ENCODE measurements at places on chromosomes 13 and 19.
A peak's percentile ranks its signal among the peaks of the same experiment; 100 is the strongest.

- DNase-seq = no peak
Measured at GRCh38 chr19:33286899-33287298, 15.4 kb downstream of the CEBPA start.

GRCh38 chr19:12202250-12202649 is 39.4 kb downstream of the ZNF136 start:
- DNase-seq = peak; percentile 23

GRCh38 chr13:114042066-114042815 is 68.4 kb upstream of the C13orf46 start:
- no peak for DNase-seq

DNA sequence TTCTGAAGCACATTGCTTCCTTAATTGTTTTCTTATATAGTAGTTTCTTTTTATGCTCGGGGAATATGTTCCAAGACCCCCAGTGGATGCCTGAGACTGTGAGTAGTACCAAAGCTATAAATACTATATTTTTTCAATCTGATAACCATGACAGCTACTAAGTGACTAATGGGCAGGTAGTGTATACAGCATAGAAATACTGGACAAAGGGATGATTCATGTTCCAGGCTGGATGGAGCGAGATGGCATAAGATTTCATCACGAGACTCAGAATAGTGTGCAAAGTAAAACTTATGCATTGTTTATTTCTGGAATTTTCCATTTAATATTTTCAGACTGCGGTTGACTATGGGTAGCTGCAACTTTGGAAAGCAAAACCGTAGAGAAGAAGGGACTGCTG is 47.9 kb upstream of the OLFM4 start:
- no peak for DNase-seq

DNA sequence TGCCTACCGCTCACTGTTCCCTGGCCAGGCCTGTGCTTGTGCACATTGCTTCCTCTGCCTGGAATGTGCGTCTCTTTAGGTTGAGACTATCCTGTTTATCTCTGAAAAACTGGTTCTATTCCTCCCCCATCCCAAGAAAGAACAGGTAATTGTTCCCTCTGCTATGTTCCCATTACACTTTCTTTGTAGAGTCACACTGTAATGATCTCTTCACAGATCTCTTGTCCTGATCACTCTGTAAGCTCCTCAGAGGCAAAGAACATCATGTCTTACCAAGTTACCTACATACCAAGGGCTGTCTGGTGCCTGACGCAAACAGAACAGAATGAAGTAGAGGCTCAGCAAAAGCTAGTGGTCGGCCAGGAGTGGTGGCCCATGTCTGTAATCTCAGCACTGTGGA is 40.3 kb downstream of the SPRYD7 start:
- DNase-seq = no peak

DNA sequence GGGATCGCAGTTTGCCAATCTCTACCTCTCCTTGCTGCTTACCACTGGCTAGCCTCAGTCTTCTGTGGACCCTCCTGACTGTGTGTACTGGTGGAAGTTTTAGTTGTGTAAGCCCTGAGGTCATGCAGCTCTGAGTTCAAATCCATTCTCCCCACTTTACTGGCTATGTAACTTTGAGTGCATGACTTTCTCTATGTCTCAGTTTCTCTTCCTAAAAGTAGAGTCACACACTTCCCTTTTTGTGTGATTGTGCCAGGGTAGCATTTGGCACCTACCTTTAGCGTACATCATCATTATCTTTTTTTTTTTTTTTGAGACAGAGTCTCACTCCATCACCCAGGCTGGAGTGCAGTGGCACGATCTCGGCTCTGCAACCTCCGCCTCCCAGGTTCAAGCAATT is 70.3 kb downstream of the MAP4K1 start:
- DNase-seq = no peak

- DNase-seq = no peak
Measured at GRCh38 chr19:54928299-54928698, 19.0 kb downstream of the NLRP7 start.

DNA sequence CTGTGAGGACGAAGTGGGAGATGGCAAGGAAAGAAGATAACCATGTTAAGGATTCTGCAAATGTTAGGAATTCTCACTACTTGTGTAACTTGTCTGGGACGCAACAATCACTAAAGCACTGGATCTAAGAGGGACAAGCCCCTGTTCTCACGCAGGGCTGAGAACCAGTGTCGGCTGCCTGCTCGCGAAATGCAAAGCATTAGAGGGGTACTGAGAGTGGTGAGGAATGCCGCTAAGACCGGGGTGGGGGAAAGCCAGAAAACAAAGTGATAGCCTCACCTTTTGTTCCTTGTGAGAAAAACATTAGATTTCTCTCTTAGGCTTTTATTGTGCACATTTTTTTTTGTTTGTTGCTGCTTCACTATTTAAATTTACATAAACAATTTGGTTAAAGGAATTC is 241.9 kb downstream of the ABCC4 start:
- no peak for DNase-seq

- DNase-seq = no peak
Measured at GRCh38 chr19:11704626-11705025, 34.1 kb downstream of the ZNF823 start.

DNA sequence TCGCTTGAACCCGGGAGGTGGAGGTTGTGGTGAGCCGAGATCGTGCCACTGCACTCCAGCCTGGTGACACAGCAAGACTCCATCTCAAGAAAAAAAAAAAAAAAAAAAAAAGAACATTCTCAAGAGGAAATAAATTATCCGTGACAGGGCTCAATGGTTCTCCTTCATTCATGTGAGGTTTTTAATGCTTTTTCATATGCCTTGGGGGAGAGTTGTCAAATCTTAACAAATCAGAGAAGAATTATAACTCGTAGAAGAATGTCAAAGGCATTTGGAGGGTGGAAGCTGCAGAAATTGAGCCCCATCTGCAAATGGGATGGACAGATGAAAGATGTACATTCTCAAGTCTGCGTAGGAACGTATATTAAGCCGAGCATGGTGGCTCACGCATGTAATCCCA is 34.9 kb upstream of the HOMER3 start:
- DNase-seq = no peak

GRCh38 chr19:55247621-55248099 is 11.2 kb downstream of the PPP6R1 start:
- no peak for DNase-seq

- DNase-seq = no peak
Measured at GRCh38 chr19:37954421-37954874, 47.4 kb downstream of the SIPA1L3 start.

GRCh38 chr13:24905242-24905641 is 141.3 kb downstream of the RNF17 start:
- no peak for DNase-seq

- no peak for DNase-seq
Measured at GRCh38 chr13:96772426-96772825, 221.8 kb downstream of the OXGR1 start.

- DNase-seq = no peak
Measured at GRCh38 chr19:47161876-47162489, 31.3 kb downstream of the SAE1 start.

DNA sequence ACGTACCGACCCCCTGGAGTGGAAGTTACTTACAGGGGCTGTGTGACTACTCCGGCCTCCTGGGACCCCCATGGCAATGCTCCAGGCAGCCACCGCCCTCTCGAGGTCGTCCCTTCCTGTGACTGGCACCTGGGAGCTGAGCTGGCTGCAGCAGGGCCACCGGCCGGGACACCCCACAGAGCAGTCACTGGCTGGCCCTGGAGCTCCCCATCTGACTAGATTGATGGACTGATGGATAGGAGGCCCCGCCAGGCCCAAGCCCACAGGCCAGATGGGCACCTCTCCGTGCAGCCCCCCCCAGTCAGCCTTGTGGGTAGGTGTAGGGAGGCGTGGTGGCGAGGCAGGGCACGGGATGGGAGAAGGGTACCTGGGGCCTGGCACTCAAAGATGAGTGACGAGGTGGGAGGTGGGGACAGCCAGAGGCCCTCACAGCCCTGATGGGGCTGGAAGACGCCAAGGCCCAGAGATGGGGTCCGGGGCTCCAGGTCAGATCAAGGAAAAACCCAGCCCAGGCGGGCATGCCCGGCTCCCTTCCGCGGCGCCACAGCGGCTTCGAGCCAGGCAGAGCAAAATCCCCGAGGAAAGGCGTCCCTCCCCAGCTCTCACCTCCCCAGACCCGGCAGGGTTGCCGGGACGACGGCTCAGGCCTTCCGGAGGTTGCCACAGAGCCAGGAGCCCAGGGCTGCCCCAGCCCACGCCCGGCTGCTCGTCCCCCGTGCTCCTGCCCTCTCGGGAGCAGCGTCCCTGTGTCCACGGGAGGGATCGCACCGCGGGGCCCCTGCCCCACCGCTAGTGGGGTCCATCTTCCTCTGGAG is 8.4 kb downstream of the SLC39A3 start:
- DNase-seq = no peak

GRCh38 chr19:33324628-33325027 is 22.3 kb upstream of the CEBPA start:
- DNase-seq = no peak

DNA sequence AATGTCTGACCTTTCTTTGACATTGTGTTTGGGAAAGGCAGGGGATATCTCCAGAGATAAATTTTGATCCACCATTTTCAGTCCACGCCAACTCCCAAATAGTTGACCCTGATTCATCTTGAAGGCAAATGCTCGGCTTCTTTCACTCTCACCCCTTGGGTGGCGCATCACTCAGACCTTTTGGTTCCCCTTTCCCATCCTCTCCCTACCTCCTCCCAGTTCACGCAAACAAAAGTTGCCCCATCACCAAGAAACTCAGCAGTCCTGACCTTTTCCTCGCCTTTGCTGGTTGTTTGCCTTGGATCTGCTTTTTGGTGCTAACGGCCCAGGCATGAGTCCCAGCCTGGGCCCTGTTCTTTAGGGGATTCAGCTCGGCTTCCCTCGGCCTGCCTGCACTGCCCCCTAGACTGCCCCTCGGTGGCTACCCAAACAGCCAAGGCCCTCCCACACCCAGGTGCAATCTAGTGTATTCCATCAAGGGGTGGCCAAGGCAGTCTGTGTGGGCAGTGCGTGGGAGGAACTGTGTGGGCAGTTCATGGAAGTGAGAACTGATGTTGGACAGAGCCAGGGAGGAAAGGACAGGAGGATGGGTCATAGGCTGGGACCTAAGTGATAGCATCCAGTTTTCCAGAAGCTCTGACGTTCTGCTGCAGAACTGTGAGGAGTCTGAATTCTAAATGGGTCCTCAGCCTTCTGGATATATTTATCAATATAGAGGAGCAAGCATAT is 255.7 kb downstream of the DLEU7 start:
- DNase-seq = no peak

DNA sequence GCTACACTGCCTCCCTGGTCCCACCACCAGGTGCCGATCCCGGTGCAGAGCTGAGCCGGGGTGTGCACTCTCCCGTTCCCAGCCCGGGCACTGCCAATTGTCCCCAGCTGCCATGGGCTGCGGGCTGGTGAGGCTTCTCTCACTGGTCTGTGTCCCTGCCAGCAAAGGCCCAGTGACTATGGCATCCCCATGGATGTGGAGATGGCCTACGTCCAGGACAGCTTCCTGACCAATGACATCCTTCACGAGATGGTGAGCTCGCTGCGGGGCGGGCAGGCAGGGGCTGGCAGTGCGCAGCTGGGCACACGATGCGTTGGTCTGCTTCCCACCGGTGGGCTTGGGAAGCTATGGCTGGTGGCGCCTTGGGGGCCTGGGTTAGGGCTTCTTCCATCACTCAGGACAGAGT is 14.6 kb downstream of the MPND start:
- no peak for DNase-seq

DNA sequence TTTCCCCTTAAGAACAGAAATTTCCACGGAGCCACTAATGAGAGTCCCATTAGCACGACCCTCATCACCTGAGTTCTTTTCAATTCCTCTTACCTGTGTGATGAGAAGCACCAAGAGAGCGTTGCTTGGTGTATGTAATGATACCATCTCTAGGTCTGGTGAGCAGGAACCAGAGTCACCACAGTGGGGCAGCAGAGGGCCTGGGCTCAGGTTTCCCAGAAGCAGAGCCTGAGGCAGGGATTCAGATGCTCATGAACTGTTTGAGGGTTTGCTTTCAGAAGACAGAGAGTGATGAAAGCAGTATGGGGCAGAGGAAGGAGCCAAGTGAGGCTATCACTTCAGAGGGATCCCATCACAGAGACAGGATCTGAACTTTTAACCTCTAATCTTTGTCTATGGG is 3.1 kb upstream of the PTPRH start:
- DNase-seq = no peak

DNA sequence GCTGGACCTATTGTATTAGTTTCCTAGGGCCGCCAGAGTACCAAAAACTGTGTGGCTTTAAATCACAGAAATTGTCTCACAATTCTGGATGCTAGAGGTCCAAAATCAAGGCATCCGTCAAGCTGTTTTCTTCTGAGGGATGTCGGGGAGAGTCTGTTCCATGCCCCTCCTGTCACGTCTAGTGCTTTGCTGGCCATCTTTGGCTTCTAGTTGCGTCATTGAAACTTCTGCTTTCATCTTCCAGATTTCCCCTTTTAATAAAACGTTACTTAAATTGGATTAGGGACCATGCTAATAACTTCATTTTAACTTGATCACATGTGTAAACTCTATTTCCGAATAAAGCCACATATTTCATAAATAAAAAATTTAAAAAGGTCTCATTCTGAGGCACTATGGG is 47.5 kb downstream of the TRPM4 start:
- DNase-seq = no peak

DNA sequence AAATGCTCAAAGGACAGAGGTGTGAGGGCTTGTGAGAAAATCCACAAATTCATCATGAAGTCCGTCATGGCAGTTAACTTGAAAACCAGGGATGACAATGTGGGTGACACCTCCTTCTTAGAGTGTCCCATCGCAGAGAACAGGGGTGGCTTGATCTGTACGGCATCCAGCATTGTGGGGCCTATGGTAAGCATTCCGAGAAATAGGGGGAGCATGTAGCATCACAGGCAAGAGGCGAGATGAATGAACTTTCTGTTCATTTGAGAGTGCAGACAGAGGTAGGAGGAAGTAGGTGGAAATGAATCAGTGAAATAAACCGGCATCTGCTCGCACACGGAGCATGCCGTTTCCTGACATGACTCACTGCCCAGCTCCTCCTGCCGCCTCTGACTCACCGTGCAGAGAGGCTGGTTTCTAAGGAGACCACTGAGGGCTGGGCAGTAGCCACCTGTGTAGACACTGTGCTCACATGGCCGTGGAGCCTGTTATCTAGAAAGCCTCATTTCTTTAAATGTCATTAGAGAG is 339.0 kb downstream of the RFC3 start:
- DNase-seq = peak; percentile 60

- DNase-seq = peak; percentile 33
Measured at GRCh38 chr19:48539503-48540096, 12.4 kb upstream of the SULT2B1 start.

- peak; percentile 15 for DNase-seq
Measured at GRCh38 chr19:48424694-48425219, 21.0 kb upstream of the GRWD1 start.

- DNase-seq = peak; percentile 87
Measured at GRCh38 chr13:30792285-30793000, 57.1 kb downstream of the ALOX5AP start.

DNA sequence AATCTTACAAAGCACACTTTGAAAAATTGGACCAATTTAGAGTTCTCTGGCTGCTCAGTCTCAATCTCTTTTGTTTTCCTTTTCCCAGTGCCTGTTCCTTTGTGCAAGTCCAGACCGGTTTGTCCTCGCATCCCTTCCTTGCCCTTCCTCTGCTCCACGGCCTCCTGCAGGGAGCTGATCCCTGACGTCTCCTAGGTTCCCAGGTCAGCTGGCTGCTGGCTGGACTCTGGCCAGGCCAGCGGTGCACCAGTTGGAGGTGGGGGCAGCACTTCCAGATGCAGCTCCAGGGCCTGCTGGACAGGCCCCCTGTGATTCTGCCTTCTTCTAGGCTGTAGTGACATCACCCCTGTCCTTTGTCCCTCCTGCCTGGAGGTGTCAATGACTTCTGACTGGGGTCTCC is 44.0 kb upstream of the KPNA3 start:
- peak; percentile 14 for DNase-seq
